ENCODE measurements at places on chromosomes 12 and 14.

- no peak for DNase-seq
Observed at GRCh38 chr12:51972422-51972812, 20.9 kb downstream of the ACVR1B start.

DNA sequence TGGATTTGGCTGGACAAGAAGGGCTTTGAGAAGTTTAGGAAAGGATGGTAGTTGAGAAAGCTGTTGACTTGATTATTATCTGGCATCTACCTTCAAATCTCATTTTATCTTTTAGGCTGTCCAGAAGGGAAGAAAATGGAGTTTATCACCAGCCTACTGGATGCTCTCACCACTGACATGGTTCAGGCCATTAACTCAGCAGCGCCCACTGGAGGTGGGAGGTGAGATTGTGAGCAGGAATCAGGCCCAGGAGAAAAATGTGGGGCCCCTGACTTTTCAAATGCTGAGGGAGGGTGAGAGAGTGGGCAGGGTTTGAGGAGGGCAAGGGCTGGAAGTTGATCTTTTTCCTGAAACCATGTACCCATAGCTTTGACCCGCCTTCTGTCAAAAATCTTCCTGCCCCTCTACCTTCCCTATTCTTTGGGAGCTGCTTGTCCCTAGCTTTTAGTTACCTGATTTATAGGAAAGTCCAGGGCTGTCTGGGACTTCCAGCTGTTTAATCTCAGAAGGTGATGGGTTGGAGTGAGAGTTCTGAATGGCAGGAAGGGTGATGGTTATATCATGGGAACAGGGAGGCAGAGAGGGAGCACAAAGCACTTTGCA, 134.2 kb downstream of the SMOC1 start:
- peak; percentile 72 for DNase-seq

- no peak for DNase-seq
Observed at GRCh38 chr12:14278294-14278953, 87.1 kb upstream of the ATF7IP start.

- no peak for DNase-seq
Observed at GRCh38 chr14:92656306-92657081, 91.9 kb downstream of the LGMN start.

DNA sequence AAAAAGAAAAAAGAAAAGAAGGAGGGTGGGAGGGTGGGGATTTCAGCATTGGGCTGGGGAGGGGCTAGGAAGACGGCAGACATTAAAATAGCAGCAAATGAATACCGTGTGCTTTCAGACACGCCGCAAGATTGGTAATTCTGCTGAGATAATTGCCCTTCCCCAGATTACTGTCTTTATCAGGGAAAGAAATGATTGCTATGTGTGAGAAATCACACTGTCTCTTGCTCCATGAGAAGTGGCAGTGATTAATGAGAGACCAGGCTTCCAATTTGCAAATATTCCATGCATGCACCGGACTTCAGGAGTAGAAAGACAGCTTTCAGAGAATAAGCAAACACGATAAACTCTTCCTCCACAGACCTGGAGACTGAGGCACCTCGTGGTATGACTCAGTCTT, 7.6 kb upstream of the KCNA5 start:
- no peak for DNase-seq

- DNase-seq, result no peak
Observed at GRCh38 chr14:82230748-82231147, 697.1 kb upstream of the SEL1L start.

DNA sequence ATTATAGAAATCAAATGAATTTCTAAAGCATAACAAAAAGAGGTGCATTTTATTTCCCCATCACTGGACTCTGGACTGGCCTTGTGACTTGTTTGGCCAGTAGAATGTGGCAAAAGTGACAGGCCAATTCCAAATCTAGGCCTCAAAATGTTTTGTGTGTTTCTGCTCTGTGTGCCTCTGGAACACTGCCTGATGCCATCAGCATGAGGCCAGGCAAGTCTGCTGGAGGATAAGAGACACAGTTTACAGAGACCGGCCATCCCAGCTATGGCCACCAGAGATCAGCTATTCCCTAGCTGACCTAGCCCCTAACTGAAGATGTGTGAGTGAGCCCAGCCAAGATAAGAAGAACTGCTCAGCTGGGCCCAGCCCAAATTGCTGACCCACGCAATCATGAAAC, 32.9 kb downstream of the ASCL1 start:
- DNase-seq, result no peak

DNA sequence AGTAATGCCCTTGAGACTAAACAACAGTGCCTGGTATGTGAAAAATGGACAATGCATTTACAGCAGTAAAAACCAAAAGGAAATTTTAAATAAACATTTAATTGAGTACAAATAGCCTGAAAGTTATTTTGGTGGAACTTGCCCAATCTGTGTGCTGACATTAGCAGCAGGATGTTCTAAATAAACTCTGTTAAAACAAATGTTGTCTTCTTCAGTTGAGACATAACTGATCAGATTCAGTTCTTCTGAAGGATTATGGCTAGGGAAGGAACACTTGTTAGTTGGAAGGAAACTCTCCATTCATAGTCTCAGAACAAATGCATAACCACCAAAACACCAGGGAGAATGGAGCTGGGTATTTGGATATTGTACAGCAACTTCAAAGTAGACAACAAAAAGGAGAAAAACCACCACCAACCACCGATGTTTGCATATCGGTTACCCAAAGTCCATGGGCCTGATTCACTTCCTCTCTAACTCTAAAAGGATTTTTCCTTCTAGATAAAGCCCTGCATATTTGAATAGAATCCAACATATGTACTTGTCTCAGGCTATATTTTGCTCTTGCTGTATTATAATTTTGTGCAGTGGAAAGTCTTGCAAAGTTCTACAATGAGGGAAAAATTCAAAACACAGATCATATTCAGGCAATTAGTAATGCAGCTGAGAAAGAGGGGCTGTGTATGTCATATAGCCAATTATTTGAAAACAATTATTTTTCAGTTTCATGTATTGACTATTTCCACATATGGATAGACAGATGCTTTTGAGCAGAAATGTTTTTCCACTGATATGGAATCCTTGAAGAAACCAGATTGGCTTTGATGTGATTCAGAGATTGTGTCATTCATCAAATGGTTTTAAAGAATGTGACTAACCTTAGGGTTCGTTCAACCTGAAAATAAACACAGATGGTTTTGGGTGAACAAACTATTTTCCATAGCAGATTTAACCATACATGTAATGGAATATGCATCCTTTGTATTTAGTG, 152.2 kb upstream of the BMP4 start:
- no peak for DNase-seq

DNA sequence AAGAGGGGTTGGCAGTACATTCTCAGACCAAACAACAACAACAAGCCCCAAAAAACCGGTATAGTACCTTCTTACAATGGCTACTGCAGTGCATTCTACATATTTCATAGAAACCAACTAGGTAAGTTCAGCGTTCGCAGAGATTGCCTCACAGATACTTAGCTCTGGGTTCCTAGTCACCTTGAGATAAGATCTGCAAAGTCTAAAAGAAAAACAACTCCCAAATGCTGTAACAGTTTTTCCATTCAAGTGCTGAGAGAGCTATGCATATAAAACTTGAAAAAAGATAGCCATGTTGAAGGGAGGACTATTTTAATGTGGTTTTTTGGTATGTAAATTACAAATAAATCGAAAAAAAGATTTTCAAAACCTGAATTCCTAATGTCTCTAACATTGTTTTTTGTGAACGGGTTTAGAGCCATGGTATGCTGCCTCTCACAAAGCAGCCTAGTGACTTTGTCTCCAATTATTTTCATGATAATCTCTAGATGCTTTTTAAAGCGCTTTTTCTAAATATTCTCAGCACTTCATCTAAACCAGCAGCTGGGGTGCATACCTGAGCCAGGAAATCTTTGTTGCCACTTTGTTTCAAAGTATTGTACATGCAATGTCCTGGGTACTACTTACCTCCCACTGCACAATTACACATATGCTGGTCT, 56.6 kb upstream of the CRACR2A start:
- DNase-seq, result no peak

- DNase-seq, result no peak
Observed at GRCh38 chr12:67667276-67668073, 18.9 kb downstream of the DYRK2 start.

GRCh38 chr12:110531741-110532333, 29.7 kb downstream of the RAD9B start:
- no peak for DNase-seq

- peak; percentile 29 for DNase-seq
Observed at GRCh38 chr14:102295270-102295669, 9.7 kb downstream of the MOK start.

- DNase-seq, result no peak
Observed at GRCh38 chr14:91047174-91047753, 13.2 kb downstream of the RPS6KA5 start.

Measured in HEK293T (cell line).